NCI-H460 (cell line): ENCODE measurements at places on chromosomes 7 and 10.

GRCh38 chr7:114533131-114533530 is 118.5 kb downstream of the FOXP2 start:
- no peak for DNase-seq

DNA sequence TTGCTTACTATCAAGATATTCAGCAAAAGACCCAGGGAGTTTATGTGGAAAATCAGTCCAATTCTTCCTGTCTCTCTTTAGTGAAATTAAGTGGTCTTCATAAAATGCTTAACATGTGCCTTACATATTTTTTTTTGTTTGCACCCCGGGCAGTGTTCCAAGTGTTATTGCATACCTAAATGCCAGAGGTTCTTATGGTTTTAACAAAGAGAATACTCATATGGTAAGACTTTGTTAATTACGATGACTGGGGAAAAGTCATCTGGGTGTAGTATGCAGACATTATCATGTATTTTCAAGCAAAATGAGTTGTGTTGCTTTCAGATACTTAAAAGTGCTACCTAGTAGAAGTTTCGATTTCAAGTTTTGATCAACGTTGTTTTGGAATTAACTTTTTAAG is 82.6 kb downstream of the PRKG1 start:
- DNase-seq, result no peak

DNA sequence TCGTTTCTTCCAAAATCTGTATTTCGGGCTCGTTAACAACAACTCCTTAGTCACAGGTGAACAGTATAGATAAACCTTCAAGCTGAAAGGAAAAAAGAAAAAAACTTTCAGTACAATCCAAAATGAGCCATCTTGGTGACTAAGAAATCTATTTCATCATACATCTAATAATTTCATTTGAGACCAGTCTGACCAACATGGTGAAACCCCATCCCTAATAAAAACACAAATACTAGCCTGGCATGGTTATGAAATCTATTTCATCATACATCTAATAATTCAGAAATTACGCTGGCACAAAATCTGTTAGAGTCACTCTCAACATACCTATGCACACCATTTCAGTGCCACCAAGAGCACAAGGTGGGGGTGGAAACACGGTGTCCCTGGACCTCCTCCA is 8.8 kb downstream of the DCLRE1C start:
- DNase-seq, result no peak

- DNase-seq, result no peak
Observed at GRCh38 chr7:32648408-32649156, 153.3 kb downstream of the AVL9 start.

DNA sequence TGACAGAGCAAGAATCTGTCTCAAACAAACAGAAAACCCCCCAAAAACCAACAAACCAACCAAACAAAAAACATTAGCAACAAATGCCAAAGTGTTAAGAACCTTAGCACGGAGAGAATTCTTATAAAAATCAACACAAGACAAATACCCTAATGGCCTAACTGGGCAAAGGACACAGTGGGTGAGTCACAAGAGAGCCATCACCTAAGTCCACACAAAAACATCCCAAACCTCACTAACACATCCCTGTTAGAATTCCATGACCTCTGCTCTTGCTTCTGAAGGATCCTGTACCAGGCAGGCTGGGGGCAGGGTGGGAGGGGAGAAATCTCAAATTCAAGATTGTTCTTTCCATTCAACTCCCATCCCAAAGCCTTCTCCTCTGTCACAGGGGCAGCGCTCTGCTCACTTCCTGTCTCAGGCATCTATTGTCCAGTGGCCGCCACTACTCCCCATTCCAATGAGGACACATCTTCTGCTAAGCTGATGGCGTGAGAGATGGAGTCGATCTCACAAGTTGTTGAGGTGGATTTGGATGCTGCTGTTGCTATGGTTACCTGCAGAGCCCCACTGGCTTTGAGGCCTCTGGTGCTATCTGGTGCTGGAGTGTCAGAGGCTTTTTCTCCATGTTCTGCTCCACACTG is 9.2 kb downstream of the IL15RA start:
- no peak for DNase-seq

DNA sequence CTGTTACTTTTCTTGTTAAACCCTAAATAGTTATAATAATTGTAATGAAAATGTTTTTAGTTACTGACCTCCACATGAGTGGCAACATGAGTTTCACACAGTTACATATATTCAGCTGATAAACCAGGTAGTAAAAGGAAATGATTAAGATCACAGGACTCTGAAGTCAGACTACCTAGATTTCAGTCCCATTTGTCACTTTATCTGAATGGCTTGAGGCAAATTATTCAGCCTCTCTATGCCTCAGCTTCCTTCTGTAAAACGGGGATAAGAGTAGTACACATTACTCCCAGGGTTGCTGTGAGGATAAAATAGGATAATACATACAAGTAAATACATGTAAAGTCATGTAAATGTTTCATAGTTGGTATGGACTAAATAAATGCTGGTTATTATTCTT is 254.3 kb upstream of the LRRTM3 start:
- no peak for DNase-seq
